ENCODE measurements at places on chromosomes 5 and 9. TPM values are rescaled to one million over a fixed set of nuclear protein-coding genes. Genes with fewer than 3 reads are reported as not detected.

The OSMR gene
- polyA plus RNA-seq: 86.5 TPM

The AJM1 gene
- polyA plus RNA-seq: 1.4 TPM

The OR2S2 gene
- not detected for polyA plus RNA-seq

The LHX3 gene
- not detected for polyA plus RNA-seq

The TICAM2 gene
- not detected for polyA plus RNA-seq

The C9 gene
- not detected for polyA plus RNA-seq

The ARID3C gene
- polyA plus RNA-seq: not detected

The SOWAHA gene
- 0.95 TPM for polyA plus RNA-seq

The SLC4A9 gene
- 0.05 TPM for polyA plus RNA-seq

The ALDH1A1 gene
- 88.2 TPM for polyA plus RNA-seq

The PSAT1 gene
- polyA plus RNA-seq: 197 TPM

The MARVELD2 gene
- 10.7 TPM for polyA plus RNA-seq

The FBXL17 gene
- polyA plus RNA-seq: 3.0 TPM

The C5orf47 gene
- polyA plus RNA-seq: not detected

The STK32A gene
- polyA plus RNA-seq: not detected

The ANKRD55 gene
- 0.10 TPM for polyA plus RNA-seq

The EPB41L4B gene
- polyA plus RNA-seq: 15.1 TPM

The TRAF2 gene
- 15.5 TPM for polyA plus RNA-seq

The SYNPO gene
- 0.30 TPM for polyA plus RNA-seq

The TMOD1 gene
- 0.04 TPM for polyA plus RNA-seq

The LAMC3 gene
- 0.57 TPM for polyA plus RNA-seq

The ELAVL2 gene
- polyA plus RNA-seq: not detected

The HRH2 gene
- not detected for polyA plus RNA-seq

The ZNF169 gene
- 5.9 TPM for polyA plus RNA-seq

The MPDZ gene
- 12.1 TPM for polyA plus RNA-seq

The PCDHA9 gene
- polyA plus RNA-seq: 0.04 TPM

The NCS1 gene
- polyA plus RNA-seq: 4.7 TPM

The TRIM14 gene
- 10.7 TPM for polyA plus RNA-seq

The PCDHA1 gene
- not detected for polyA plus RNA-seq

The BTNL8 gene
- not detected for polyA plus RNA-seq
